Left renal pelvis (tissue), 4 donors: ENCODE measurements at places on chromosomes 13 and 19. TPM values are rescaled to one million over a fixed set of nuclear protein-coding genes. Genes with fewer than 3 reads are reported as not detected.

OR7G2 gene
- polyA plus RNA-seq, result not detected

CFAP97D2 gene
- not detected for polyA plus RNA-seq

GRCh38 chr19:49150944-49151243, 4.3 kb downstream of the HRC start:
- no peak for DNase-seq

CBARP gene
- 1.4 TPM for polyA plus RNA-seq

DNA sequence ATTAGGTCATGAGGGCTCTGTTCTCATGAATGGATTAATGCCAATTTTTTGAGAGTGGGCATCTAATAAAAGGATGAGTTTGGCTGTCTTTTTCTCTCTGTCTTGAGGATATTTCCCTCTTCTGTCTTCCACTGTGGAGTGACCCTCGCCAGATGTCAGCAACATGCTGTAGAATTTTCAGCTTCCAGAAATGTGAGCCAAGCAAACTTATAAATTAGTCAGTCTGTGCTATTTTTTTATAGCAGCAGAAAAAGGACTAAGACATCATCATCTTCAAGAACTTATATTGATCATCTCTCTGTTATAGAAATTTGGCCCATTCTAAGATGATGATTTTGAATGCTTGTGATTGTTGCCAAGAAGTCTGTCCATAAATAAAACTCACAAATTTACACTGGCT, 431.4 kb downstream of the FGF9 start:
- DNase-seq, result no peak

HDGFL2 gene
- polyA plus RNA-seq, result 88.6 TPM

KIR2DL1 gene
- polyA plus RNA-seq, result not detected

DNA sequence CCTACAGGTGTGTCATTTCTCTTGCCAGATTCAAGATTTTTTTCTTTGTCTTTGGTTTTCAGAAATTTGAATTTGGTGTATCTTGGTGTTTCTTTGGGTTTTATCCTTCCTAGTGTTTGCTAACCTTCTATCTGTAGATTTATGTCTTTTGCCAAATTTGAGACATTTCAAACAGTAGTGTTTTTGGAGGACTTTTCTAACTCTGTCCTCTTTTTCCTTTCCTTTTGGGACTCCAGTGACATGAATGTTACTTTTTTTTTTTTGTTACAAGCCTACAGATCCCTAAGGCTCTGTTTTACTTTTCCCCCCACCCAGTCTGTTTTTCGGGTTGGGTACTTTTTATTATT, 58.8 kb downstream of the ZMYM2 start:
- DNase-seq, result no peak

FCAR gene
- polyA plus RNA-seq, result 0.67 TPM

NLRP7 gene
- not detected for polyA plus RNA-seq

DNA sequence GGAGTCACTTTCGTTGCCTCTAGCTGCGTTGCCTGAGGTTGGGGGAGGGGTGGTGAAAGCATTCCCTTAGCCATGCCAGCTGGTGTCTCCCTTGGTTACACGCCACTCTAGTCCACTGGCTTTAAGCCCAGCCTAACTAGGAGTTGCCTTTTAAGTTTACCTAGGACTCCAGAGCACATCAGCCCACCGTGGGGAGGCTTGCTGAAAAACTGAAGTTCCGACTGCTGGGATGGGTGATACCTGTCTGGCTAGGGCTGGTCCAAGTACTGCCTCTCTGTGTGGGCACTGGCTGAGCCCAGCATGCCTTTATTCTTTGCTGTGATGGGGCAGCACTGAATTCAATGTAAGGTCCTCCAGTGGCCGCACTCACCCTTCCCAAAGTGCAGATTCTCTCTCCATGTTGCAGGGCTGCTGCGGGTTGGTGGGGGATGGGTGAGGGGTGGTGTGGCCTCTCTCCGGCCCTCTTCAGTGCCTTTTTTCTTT, 11.8 kb upstream of the CEACAM1 start:
- no peak for DNase-seq

GRCh38 chr19:31952693-31953092, 392.7 kb upstream of the ZNF507 start:
- no peak for DNase-seq

ZNF223 gene
- polyA plus RNA-seq, result 14.4 TPM

DNA sequence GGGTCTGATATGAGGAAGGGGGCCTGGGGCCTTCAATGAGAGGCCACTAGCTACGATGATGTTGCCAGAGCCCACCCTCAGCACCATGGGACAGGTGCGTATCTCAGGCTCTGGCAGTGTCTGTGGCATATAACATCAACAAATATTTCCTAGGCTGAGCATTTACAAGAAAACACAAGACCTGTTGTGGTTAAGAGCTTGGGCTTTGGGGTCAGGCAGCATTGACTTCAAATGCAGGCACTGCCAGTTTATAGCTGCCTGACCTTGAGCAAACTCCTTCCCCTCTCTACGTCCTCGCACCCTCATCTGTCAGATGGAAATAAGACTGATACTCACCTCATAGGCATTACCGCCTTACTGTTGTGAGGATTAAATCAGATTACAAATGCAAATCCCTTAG, 156.0 kb downstream of the KATNAL1 start:
- DNase-seq, result no peak

ANGPTL4 gene
- 3.7 TPM for polyA plus RNA-seq

GRCh38 chr19:5484398-5485285, 29.4 kb downstream of the ZNRF4 start:
- no peak for DNase-seq

DNA sequence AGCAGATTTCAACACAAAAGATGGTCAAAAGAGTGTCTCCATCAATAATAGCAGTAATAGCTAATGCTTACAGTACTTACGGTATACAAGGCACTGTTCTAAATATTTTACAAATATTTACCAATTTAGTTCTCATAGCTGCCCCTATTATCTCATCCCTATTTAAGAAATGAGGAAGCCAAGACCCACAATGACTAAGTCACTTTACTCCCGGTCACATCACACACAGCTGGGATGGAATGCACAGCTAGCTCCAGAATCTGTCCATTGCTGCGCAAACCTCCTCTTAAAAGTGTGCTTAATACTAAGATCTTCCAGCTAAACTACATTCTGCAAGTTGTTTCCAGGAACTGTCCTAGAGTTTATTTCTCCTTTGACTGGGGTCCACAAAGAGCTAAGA, 63.4 kb downstream of the RAP2A start:
- DNase-seq, result no peak

ZNF100 gene
- polyA plus RNA-seq, result 22.3 TPM
